ENCODE measurements at places on chromosomes 1 and 21.
A peak's percentile ranks its signal among the peaks of the same experiment; 100 is the strongest.

- DNase-seq = no peak
Measured at GRCh38 chr1:179327196-179327595, 33.6 kb downstream of the SOAT1 start.

DNA sequence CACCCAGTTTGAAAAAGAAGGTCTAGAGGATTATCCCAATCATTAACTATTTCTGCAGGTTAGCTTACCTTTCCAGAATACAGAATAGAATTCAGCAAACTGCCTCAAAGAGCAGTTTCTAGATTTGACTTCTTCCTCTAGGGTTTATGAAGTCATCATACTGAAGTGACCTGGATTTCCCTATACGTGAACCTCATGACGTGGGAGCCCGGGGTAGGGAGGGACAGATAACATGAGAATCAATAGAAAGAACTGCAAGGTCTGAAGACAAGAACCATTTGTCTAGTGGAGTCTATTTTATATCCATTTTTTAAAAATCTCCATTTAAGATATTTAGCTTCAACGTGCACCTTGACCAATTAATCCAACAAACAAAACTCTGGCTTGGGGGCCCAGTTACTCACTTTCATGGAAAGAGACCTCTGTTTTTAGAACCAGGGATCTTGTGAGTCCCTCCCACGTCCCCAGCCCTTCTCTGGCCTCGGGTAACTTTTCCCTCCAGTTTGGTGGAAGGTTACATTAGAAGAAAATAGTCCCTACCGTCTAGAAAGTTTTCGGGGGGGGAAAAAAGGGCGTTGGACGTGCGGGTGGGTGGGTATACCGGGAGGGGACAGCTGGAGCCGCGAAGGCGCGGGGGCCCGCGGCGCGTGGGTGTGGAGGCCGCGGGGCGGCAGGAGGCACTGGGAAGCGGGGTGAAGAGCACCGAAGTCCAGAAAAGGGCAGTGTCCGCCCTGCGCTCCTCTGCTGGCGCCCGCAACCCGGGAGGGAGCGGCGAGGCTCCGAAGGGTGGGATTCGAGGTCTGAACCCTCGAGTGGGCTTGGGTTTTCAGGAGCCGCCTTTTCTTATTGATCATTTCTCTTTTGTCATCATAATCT is 13.8 kb upstream of the POGZ start:
- peak; percentile 16 for DNase-seq

- no peak for DNase-seq
Measured at GRCh38 chr1:221575605-221576004, 166.3 kb downstream of the DUSP10 start.

DNA sequence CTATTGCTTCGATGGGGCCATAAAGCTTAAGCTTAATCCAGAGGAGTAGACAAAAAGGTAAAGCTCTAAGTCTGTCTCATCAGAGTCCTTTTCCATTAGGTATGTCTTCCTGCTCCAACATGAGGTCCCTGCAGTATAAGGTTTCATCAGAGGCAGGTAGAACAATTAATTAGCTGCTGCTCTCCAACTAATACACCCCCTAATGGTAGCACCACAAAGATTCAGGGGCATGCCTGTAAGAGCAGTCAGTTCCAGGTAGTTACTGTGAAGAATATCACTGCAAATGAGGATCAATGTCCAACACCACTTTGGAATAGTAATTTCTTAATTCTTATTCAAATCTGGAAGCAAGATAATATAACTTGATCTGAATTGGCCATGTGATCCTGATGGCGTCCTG is 160.3 kb upstream of the ESRRG start:
- DNase-seq = no peak

DNA sequence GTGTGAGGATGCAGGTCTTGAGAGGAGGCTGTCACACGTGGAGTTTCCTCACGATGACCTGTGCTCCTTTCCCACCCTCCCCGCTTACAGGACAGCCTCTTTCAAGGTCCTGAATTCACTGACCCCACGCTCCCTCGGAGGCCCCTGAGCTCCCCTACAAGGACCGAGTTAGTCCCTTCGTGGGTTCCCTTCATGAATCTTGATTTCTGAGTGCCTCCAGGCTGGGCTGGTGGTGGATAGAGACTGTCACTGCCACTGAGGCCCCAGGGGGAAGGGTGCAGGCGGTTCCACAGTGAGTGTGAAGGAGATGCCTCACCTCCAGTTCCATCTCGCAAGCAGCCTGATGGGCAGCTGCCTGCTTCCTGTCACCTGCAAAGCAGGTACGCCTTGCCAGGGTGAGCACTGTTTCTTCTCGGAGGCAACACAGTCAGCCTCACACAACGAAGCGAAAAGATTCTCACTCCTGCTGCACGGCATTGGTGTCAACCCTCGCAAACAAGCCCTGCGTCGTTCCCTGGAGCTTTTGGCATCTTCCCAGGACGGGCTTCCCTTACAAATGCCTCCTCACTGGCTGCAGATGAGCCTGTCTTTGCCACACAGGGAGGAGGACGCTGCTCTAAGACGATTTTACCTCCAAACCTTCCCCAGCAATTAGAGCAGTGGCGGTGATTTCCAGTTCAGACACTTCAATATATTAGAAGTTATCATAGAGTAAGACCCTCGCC is 26.7 kb upstream of the PCP4 start:
- DNase-seq = no peak

- DNase-seq = no peak
Measured at GRCh38 chr21:35058058-35058457, 9.0 kb upstream of the RUNX1 start.

Measured in memory B cell (primary cell).